ENCODE measurements at places on chromosomes 1 and 21.
A peak's percentile ranks its signal among the peaks of the same experiment; 100 is the strongest.

DNA sequence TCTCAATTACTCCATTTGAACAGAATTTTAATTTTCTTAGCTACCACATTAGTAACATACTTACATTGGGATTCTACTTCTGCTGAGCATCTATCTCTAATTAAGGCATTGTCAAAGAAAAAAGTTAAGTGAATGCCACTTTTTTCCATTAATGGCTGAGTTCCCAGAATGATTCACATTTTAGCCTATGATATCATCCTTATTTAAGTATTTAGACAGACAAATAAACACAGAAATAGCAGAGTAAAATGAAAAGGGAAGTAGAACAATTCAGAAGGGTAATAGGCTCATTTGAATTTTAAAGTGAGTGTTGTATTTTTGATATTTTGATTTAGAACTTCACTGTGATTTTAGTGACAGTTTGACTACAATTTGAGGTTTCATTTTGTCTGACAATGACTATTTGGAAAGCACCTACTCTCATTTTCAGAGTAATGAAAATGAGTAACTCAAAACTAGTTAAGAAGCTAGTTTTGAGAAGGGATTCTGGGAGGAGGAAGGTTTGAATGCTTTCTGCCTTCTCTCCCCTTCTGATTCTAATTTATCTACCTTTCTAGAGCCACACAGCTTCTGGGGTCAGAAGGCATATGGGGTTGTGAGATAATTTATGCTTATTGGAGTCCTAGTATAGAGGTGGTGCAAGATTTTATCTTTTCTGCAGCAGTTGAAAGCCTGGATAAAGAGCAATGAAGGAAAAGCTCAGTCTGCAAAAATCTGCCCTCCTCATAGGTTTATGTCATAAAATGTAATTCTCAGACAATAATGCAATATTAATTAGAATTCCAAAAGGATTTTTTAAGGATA lies 15.5 kb downstream of the LYPLAL1 start:
- no peak overlapping the region for H3K4me3 ChIP-seq
- H3K27ac ChIP-seq = no peak overlapping the region
- no peaks in the 10 kb centered on the region for H3K36me3 ChIP-seq
- H3K4me1 ChIP-seq = no peaks in the 10 kb centered on the region
- no peaks in the 10 kb centered on the region for H3K27me3 ChIP-seq

DNA sequence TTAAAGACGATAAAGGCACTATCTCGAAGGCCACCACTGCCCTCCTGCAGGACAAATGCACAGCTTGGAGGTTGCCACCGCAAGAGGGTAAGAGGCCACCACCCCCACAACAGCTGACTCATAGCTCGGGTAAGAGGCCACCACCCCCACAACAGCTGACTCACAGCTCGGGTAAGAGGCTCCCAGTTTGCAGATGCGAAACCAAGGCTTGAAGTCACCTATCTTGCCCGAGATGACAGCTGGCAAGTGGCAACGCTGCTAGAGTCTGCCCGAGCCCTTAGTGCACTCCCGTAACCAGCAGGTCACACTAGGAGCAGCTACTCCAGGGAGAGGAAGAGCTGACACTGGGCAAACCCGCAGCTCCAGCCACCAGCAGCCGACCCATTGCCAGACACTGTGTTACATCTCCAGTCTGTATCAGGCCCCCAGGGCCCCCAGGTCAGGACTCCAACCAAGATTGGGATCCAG lies 17.1 kb upstream of the SPSB1 start:
- peaks cover 19% of the 10 kb centered on the region for H3K4me1 ChIP-seq
- no peak overlapping the region for H3K4me3 ChIP-seq
- DNase-seq = no peak
- no peaks in the 10 kb centered on the region for H3K36me3 ChIP-seq
- no peak overlapping the region for H3K27ac ChIP-seq
- H3K27me3 ChIP-seq = peaks cover 6% of the 10 kb centered on the region

DNA sequence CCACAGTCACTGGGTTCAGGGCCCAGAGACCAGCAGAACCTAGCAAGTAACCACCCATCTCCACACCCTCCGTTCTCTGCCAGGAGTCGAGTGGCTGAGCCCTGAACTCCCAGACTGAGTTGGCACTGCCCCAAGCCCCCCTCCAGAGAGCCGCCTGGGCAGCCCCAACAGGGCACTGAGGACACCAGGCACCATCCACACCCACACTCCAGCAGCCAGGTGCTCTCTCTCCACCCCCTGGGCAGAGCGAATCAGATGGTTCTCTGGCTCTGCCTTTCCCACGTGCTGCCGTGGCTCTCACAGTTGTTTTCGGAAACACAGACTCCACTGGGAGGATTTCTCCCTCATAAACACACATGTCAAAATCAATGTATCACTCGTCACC lies 13.6 kb downstream of the WDR4 start:
- H3K27ac ChIP-seq = no peak overlapping the region
- H3K4me3 ChIP-seq = no peak overlapping the region
- no peaks in the 10 kb centered on the region for H3K27me3 ChIP-seq
- DNase-seq = no peak

DNA sequence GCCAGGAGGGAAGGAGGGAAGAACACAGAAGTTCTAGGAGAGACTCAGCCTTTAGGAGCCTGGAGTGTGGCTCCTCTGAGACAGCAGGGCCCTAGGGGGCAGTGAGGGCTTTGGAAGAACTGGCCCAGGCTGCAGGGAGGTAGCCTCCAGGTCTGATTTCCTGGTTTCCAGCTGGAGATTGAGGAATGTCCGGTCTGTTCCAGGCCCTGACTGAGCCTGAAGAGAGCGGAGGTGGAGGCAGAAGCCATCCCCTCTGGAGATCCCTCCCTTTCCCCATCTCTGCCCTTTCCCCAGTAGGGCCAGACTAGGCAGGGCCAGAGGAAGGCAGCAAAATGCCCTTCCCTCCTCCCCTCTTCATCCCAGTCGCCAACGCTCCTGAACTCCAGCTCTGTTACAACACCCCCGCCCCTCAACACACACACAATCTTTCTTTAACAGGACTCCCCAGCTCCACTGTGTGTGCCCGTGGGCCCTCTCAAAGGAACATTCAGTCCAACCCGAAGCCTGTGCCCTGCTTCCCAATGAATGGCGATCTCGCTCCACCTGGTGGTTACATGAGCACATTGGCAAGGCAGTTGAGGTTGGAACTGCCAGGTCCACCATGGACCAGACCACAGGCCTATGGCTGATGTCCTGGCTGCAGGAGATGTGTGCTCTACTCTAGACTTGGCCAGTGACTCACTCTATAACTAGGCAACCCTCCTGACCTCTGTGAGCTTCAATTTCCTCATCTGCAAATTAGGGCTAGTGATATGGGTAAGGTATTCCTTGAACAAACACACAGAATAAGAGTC lies 32.0 kb downstream of the MAP7D1 start:
- H3K4me1 ChIP-seq = peaks cover 9% of the 10 kb centered on the region
- H3K4me3 ChIP-seq = peak overlapping the region; percentile 5
- no peak for DNase-seq
- no peaks in the 10 kb centered on the region for H3K27me3 ChIP-seq
- no peaks in the 10 kb centered on the region for H3K36me3 ChIP-seq

- H3K27me3 ChIP-seq = no peaks in the 10 kb centered on the region
- H3K36me3 ChIP-seq = no peaks in the 10 kb centered on the region
- no peaks in the 10 kb centered on the region for H3K4me1 ChIP-seq
- no peak for DNase-seq
- no peak overlapping the region for H3K27ac ChIP-seq
Observed at GRCh38 chr1:47137925-47138615, 829 bp downstream of the CYP4A22 start.

DNA sequence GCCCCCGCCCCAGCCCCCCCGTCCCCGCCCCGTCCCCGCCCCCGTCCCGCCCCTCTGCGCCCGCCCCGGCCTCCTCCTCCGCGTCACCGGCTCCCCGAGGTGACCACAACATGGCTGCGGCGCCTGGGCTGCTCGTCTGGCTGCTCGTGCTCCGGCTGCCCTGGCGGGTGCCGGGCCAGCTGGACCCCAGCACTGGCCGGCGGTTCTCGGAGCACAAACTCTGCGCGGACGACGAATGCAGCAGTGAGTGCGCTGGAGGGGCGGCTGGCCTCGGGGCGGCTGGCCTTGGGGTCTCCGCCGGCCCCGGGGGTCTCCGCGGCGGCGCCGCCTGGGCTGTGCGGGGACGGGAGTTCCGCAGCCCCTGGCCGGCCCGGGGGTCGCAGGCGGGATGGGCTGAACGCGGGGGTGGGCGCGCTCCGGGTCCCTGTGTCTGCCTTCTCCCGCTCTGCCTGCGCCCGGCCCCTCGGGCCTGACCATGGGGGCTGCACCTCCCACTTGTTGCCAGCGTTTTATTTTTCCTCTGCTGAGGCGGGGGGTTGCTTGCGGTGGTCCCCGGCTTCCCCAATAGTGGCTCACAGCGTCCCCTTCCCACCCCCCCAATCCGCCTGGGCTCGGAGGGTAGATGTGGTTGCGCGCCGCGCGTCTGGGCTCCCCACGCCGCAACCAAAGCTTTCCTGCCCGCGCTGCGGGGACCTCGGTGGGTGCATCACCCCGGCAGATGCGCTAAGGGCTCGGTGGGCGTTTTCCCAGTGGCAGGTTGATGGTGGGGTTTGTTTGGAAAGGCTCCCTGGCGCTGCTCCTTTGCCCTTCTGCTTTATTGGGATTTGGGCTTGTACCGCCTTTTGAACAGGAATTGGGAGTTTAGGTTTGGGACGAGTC lies at the start of gene MIA3:
Gene MIA3 (plus strand): TSS at position 97 of the 879 bp plus-strand sequence. CDS start 14 bp downstream, at position 111.
- peaks cover 8% of the 10 kb centered on the region for H3K4me1 ChIP-seq
- H3K36me3 ChIP-seq = peaks cover 3% of the 10 kb centered on the region
- peak within 1 kb of the TSS; percentile 57 for H3K27ac ChIP-seq
- H3K27me3 ChIP-seq = no peaks in the 10 kb centered on the region
- DNase-seq = no peak

DNA sequence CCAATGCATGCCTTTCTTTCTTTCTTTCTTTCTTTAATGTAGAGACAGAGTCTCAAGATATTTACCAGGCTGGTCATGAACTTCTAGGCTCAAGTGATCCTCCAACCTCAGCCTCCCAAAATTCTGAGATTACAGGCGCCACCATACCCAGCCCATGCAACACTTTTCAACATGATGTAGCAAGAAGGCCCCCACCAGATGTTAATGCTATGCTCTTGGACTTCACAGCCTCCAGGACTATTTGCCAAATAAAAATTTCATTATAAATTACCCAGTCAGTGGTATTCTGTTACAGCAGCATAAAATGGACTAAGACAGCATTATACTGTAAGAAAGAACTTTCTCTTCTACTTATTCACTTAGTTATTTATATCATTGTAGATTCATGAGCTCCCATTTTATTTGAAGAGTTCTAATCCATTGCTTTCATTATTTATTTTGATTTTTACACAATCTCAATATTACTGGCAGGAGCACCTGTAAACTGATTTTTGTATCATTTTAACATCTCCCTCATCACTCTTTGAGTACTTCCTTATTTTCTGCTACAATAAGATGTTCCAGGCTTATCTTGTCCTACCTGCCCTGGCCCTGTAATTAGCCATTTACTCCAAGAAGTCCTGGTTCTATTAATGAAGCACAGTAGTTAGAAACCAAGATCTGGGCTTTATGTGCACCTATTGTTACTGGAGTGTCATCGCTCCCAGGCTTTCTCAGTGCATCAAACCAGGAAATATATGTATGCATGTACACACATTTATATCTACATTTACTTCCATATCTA lies 4.8 kb upstream of the RCSD1 start:
- DNase-seq = no peak
- peaks cover 7% of the 10 kb centered on the region for H3K27me3 ChIP-seq
- H3K27ac ChIP-seq = no peak overlapping the region
- peaks cover under 1% of the 10 kb centered on the region for H3K4me1 ChIP-seq
- H3K36me3 ChIP-seq = no peaks in the 10 kb centered on the region
- H3K4me3 ChIP-seq = no peak overlapping the region

GRCh38 chr1:163875200-163875926 lies 553.6 kb downstream of the NUF2 start:
- H3K27ac ChIP-seq = no peak overlapping the region
- DNase-seq = no peak
- no peak overlapping the region for H3K4me3 ChIP-seq
- H3K4me1 ChIP-seq = no peaks in the 10 kb centered on the region

DNA sequence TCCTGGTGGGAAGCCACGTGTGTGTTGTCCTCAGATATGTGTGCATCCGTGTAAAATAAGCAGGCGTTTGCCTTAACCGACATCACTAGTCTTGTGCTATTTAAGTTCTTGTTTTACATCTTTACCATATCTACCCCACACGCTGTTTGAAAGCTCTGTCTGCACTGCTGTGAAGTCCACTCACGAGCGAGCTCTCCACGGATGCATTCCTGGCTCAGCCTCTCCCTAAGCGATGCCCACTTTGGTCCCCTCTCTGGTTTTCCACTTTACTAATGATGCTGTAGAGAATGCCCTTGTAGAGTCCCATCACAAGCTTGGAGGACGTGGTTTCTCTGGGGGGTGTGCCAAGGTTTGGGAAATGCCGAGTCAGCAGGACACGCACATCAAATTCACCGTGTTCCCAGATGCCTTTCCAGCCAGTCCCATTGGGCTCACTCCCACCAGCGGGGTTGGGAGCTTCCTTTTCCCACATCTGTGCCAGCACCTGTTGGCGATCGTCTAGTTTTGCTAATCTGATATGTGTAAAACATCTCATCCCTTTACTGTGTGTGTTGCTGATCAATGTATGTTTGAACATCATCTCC lies 43.8 kb downstream of the ACTL8 start:
- H3K27ac ChIP-seq = no peak overlapping the region
- DNase-seq = no peak
- H3K36me3 ChIP-seq = no peaks in the 10 kb centered on the region
- H3K27me3 ChIP-seq = peaks cover 5% of the 10 kb centered on the region

- H3K4me3 ChIP-seq = no peak overlapping the region
- no peaks in the 10 kb centered on the region for H3K36me3 ChIP-seq
- no peaks in the 10 kb centered on the region for H3K27me3 ChIP-seq
Observed at GRCh38 chr1:25797939-25798338, 2.1 kb upstream of the SELENON start.

DNA sequence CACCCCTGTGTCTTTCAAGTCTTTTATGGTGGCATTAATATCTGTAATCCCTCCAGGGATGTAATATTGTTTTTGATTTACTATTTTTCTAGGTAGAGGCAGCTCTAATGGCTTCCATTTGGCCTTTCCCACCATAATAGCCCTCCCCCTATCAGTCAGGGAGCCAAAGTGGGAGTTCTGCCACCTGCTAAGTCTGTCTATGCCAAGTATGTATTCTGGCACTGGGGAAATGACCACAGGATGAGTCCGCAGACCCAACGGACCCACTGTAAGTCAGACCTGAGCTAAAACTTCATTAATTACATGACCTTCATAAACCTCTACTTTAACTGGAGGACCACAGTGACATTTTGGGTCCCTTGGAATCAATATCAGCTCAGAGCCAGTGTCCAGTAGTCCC lies 77.1 kb downstream of the GBP6 start:
- H3K27me3 ChIP-seq = no peaks in the 10 kb centered on the region
- H3K27ac ChIP-seq = no peak overlapping the region
- no peak overlapping the region for H3K4me3 ChIP-seq
- H3K4me1 ChIP-seq = no peaks in the 10 kb centered on the region

- peaks cover 5% of the 10 kb centered on the region for H3K4me1 ChIP-seq
- H3K36me3 ChIP-seq = peaks cover 63% of the 10 kb centered on the region
- DNase-seq = no peak
- H3K27ac ChIP-seq = no peak overlapping the region
- no peak overlapping the region for H3K4me3 ChIP-seq
Observed at GRCh38 chr1:6466751-6467150, 778 bp upstream of the TNFRSF25 start.
